ENCODE measurements at places on chromosomes 12 and 14.

- DNase-seq, result peak; percentile 83
These were observed 25.4 kb upstream of the CPM start for GRCh38 chr12:68958322-68958721.

- DNase-seq, result no peak
These were observed 76.7 kb downstream of the NCOR2 start for GRCh38 chr12:124490584-124491305.

- no peak for DNase-seq
These were observed 116.2 kb upstream of the ARID2 start for GRCh38 chr12:45613296-45613695.

DNA sequence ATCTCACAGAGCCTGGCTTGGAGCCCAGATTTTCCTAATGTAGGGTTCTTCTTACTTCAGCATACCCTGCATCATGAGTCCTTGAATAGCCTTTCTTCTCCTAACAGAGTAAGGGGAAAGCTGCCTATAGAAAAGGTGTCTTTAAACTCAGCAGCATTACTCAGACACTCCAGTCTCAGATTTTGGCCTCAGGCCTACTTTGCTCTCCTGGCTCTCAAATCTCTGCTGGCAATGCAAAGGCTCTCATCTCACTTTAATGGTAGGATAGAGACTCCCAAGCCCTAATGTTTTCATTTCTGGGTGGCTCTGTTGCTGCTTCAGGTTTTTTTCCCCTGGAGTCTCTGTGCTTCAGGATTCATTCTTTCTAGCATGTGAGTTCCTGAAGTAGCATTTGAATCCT, 9.1 kb upstream of the NKX2-8 start:
- DNase-seq, result no peak

GRCh38 chr12:128463881-128464280, 196.9 kb downstream of the TMEM132C start:
- DNase-seq, result no peak

- DNase-seq, result no peak
These were observed 49.4 kb upstream of the STK38L start for GRCh38 chr12:27194644-27195043.

- no peak for DNase-seq
These were observed 97.9 kb upstream of the NUDT4 start for GRCh38 chr12:93279565-93280412.

DNA sequence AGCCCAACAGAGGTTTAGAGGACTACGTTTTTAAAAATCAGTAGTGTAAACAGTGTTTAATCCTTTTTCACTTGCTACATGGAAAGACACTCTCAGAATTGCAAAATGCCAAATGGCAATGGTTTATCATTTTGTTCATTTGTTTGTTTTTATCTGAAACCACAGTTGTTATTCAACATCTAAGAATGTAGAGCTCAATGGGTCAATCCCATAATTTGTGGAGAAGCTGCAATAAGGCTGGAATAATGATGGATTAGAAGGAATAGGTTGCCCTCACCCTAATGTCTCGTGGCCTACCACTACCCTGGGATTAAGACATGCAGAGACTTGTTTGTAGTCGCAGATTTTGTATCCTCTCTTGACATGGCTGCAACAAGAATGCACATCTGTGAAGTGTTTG, 115.7 kb downstream of the LLPH start:
- DNase-seq, result no peak

GRCh38 chr14:103544388-103545218, 15.6 kb downstream of the TRMT61A start:
- no peak for DNase-seq

DNA sequence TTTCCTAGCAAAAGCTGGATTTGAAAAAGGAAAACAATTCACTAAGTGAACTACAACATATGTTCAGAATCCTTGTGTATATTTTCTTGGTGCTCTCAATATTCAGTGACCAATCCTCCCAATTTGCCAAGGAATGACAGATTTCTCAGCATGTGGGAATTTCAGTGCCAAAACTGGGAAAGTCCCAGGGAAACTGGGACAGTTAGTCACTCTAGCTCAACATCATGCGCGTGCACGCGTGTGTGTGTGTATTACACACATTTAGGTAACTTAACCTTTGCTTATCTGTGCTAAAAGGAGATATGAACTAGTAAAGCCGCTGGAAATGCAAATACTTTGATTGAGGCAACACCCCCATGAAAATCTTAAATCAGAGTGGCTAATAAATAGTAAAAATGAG, 26.1 kb upstream of the SLC6A13 start:
- DNase-seq, result no peak

DNA sequence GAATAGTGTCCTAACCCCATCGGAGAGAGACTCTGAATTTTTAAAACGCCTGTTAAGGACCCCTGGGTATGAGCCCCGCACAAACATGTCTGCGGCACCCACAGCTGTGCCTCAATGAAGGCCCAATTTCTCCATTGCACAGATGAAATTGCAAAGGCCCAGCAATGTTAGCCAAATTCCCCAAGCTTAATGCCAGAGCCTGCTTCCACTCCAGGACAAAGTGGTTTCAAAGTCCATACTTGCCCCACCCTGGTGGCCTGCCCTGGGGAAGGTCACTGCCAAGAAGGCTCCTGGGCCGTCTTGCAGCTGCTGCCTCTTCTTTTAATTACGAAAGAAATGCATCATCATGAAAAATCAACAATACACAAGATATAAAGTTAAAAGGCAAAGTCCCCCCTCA, 1179.7 kb downstream of the VRK1 start:
- DNase-seq, result no peak

- no peak for DNase-seq
These were observed 6.0 kb downstream of the KRT2 start for GRCh38 chr12:52645982-52646381.

DNA sequence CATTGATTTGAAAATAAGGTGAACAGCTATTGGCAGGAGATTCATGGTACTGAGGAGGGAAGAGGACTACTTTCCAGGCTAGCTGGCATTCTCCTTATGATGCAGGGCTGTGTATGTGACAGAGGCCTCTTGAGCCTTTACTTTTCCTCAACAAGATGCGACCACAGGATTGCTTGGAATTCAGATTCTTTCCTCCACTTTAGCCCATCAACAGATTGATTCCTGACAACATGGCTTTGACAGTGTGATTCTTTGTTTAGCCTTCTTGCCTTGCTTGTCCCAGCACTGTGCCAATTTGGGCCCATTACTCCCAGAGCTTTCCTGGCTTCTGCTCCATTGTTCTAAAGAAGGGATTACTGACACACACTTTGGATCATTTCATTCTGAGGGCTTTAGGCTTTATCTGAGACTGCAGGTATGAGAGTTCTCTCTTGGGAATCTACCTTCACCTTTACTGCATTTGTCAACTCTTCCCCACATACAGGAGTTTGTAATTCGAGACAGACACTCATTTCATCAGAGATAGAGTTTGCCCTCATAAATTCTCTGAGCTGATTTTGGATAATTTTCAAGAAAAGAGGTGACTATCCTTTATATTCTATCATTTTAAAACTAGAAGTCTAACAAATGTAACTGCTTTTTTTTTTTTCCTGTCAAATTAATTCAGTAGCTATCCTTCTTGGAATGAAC, 206.4 kb upstream of the GZMB start:
- DNase-seq, result no peak

GRCh38 chr12:4378772-4379171, 740 bp downstream of the FGF23 start:
- DNase-seq, result no peak

GRCh38 chr12:9925705-9926393, 6.3 kb downstream of the CLEC2A start:
- DNase-seq, result peak; percentile 37

DNA sequence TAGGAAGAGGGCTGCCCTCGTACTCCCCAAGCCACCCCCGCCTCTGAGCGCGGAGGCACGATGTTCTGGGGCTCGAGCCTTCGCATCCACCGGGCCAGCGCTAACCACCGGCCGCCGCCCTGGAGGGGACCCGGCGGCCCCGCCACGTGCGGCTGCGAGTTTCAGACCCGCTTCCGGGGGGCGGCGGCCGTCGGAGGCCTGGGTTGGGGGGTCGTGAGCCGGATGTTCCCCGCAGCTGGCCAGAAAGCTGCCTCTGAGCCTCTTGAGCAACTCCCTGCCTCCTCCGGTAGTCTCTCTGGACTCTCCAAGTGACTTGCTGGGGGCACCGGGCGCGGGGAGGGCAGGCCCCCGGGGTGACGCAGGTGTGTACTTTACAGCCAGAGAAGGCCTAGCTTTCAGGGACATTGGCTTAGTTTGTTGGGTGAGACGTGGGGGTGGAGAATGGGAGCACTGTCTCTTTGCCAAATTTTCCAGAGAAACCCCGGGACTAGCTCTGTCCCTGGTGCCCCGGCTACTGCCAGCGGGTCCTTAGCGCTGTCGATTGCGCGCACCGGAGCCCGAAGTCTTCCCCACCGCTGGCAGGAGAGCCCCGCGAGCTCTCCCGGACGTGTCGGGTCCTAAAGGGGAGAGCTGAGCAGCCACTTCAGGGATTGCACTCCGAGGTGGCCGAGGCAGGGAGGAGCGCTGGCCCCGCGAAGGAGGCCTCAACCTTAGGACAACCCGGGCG, 15.6 kb downstream of the OTX2 start:
- no peak for DNase-seq

DNA sequence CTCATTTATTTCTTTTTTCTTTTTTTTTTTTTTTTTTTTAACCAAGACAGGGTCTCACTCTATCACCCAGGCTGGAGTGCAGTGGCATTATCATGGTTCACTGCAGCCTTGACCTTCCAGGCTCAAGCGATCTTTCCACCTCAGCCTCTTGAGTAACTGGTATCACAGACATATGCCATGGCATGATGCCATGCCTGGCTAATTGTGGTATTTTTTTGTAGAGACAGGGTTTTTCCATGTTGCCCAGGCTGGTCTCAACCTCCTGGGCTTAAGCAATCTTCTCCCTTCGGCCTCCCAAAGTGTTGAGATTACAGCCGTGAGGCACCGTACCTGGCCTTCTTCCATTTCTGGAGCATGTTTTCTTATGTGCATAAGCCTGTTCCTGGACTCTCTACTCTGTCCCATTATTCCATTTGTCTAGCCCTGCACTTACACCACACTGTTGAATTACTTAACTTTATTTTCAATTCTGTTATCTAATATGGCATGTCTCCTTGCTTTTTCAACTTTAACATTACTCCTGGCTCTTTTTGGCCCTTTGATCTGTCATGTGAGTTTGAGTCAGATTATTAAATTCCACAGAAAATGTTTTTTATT, 47.9 kb upstream of the PTGDR start:
- DNase-seq, result no peak
